ENCODE measurements at places on chromosomes 3 and 15.
A peak's percentile ranks its signal among the peaks of the same experiment; 100 is the strongest.

DNA sequence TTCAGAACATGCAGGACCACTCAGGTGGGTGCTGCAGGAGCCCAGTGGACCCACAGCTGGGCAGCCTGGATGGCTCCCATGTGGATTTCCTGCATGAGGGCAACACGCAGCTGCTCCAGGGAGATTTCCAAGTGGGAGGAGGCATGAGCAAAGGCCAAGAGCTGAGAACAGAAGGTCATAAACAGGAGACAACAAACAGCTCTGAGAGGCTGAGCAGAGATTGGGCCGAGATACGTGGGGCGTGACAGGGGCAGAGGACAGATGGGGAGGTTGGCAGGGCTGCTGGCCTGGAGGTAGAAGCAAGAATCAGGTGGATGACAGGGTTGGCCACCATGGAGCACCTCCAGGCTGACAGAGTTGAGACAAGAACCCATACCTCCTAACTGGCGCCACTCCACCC lies 2.9 kb downstream of the PHGR1 start:
- no peak for DNase-seq

DNA sequence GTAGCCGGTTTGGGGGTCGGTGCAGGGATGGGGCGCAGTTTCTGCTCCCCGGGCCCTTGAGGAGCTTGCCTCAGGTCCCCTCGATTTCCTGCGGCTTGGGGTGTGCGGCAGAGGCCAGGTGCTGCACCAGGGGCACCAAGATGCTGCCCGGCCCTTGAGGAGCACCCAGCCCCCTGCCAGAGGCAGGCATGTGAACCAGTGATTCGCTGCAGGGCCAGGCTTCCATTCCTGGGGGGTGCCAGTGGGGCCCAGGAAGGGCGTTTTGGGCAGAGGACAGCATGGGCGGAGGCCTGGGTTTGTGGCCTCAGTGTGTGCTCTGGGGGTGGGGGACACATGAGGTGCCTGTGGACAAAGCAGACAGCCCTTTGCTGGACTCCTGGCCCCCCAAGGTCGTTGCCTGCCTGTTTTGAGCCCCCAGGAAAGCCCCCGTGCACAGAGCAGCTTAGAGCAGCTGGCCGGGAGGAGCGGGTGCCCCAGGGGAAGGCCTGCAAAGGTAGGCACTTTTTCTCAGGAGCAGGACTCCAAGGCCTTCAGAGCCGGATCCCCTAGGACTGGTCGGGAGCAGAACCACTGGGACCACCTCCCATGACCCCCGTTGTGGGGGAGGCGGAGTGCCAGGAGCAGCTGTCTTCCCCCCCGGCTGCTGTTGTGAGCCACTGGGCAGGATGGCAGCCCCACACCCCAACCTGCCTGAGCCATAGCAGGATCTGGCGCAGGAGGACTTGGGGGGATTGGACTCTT lies 1.6 kb downstream of the PLXNA1 start:
- DNase-seq = no peak

- no peak for DNase-seq
Measured at GRCh38 chr15:32873284-32874114, 155.7 kb downstream of the GREM1 start.

DNA sequence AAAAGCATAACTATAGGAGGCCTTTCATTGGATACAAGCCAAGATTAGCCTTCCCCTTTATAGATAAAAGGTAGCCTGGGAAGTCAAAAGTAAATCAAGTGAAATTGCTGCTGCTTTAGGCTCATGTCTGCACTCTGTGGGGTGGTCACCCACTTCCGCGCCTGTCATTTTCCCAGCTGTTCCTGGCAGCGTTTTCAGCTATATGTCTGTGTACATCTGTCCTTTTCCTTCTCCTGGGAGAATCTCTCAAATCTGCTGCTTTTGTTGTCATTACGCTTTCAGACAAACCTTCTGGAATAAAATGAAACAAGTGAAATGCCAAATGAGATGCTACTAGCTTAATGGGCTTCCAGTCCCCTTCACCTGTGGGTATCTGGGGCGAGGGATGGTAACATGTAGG lies 211.8 kb downstream of the MCTP2 start:
- DNase-seq = no peak

- no peak for DNase-seq
Measured at GRCh38 chr3:191438150-191438814, 22.7 kb upstream of the PYDC2 start.

DNA sequence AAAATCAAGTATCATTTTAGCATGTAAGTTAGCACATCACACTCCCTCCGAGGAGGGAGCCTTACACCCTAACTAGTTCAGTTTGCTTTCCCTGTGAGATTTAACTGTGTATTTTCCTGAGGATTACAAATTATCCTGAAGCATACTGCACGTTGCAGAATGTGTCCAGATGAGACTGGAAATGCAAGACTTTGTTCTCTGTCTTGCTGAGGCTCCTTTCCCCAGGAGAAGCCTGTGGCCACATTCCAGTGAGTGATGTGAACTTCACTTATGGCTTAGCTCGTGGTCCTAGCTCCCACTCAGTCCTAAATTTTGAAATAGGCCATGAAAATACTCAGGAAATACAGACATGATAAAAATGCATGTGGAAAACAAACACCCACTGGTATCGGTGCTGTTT lies 23.7 kb downstream of the PDZRN3 start:
- DNase-seq = no peak

- no peak for DNase-seq
Measured at GRCh38 chr3:127815641-127816605, 6.4 kb downstream of the MGLL start.

- peak; percentile 2 for DNase-seq
Measured at GRCh38 chr15:69031013-69032001, 16.8 kb downstream of the NOX5 start.

GRCh38 chr3:56291244-56291680 lies 177.0 kb downstream of the ERC2 start:
- no peak for DNase-seq

- no peak for DNase-seq
Measured at GRCh38 chr15:69762373-69763148, 309.9 kb downstream of the RPLP1 start.

- DNase-seq = no peak
Measured at GRCh38 chr3:32641356-32641755, 43.6 kb upstream of the CNOT10 start.

GRCh38 chr3:46212101-46212500 lies 4.0 kb upstream of the CCR1 start:
- DNase-seq = no peak

- no peak for DNase-seq
Measured at GRCh38 chr3:49972656-49973055, 32.7 kb downstream of the RBM6 start.

- no peak for DNase-seq
Measured at GRCh38 chr3:184042617-184043016, 10.2 kb upstream of the HTR3C start.

DNA sequence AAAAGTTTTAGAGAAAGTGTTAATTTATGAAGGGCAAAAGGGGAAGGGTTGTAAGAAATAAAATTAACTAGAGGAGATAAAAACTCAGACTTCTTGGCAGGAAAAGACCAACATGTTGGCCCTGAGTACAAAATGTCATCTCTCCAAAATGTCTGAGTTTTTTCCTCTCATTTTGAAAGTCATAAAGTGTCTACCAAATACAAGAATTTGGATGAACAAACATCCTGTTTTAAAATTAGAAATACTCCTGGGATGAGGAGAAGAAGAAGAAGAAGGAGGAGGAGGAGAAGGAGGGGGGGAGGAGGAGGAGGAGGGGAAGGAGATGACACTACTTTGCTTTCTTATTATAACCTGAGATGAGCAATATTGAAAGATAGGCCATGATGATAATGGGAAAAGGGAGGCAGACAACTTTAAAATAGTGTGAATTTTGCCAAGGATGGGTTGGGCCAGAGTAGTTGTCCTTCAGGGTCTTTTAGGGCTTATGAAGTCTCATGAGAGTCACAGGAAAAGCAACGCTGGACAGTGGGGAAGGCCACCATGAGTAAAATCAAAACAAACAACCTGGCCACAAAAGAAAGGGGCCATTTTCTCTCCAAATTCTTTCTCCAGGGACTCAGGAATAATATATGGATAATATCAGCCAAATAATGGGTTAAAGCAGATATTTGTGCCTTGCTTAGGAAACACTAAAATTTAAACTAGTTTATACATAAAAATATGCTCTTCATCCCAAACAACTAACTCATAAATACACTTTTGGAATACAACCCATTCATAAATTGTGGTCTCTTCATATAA lies 632.9 kb downstream of the EPHA3 start:
- DNase-seq = no peak

DNA sequence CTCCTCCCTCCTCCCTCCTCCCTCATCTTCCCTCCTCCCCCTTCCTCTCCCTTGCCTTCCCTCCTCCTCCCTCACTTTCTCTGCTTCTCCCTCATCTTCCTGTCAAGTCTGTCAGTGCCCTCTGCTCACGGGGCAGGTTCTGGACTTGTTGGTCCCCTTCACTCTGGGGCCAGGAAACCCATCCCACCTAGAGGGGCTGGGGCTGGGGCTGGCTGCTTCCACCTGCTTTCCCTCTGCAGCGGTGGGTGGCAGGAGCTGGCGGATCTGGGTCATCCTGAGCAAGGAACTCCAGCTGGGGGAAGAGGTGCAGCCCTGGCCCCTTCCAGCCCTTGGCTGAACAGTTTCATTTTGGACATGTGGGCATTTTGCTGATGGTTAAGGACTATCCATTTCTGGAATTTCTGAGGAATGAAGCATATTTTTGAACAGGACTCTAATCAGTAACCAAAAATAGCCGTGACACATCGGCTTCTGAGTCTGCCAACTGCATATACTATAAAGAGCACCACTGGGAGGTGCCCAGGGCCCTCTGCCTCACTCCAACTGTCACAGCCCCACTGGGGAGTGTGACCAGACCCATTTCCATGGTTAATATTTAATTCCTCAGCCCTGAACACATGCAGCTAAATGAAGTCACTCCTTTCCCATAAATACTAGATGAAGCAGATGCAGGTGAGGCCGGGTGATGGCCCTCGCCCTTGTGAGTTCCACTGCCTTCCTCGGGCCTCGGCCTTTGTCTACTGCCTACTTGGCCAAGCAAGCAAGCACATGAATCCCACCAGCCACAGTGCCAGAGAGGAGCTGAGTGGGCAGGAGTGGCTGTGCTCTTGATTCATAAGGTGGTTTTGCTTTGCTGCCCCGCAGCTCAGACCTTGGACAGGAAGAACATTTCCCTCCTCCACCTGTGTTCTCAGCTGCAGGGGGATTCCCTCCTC lies 39.8 kb downstream of the CHDH start:
- DNase-seq = no peak

DNA sequence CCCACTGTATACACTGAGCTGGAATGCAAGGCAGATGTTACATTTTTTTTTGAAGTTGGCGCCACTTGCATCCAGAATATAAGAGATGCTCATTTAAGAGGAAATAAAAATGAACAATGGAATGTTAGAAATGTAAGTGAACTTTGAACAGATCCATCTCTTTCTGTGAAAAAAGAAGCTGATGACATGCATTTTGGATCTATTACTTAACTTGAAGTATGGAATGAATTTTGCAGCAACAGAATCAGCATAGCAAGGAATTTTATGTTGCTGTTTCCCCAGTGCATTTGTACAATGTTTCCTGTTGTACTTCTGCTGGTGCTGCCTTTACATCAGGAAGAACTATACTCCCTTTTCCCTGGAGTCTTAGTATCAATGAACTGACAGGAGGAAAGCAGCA lies 178.2 kb downstream of the LSAMP start:
- DNase-seq = no peak

- no peak for DNase-seq
Measured at GRCh38 chr3:13863382-13863952, 16.4 kb downstream of the WNT7A start.

- DNase-seq = peak; percentile 42
Measured at GRCh38 chr3:53195602-53196574, 34.9 kb downstream of the PRKCD start.

DNA sequence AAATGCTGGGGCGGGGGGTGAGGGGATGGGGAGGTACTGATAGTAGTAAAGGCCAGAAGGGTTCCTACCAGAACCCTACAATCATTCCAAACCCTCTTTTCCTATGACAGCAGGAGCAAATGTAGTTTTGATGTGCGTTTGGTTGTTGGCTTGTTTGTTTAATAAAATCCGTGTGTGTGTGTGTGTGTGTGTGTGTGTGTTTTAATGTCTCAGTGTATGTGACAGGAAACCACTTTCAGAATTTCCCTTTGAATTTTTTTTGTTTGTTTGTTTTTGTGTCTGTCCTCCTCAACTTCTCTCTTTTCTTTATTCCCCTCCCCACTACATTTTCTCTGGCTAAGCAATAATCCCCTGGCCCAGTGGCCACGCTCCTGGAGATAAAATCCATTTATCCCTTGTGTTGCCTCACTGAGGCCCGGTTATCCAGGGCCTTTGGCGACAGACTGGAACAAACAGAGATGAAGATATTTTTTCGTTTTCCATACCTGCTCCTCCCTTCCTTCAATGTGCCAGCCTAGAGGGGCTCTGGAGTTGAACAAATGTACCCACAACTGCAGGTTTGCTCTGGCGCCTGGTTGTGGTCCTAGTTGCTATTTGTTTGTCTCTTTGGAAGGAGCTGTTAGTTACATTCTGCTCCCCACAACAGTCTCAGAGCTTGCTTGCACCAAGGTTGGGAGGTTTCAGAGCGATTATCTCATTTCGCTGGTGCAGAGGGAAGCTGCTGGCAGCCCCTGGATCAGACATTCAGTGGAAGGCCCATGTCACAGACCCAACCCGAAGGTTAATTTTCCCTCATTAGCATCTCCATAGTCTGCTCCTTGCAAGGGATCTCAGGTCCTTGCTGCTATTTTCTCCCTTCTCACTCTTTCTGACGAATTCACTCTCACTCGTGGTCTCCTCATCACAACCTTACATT lies 17.9 kb downstream of the NR2F2 start:
- DNase-seq = no peak

GRCh38 chr3:55491296-55491816 lies 4.2 kb upstream of the WNT5A start:
- no peak for DNase-seq

DNA sequence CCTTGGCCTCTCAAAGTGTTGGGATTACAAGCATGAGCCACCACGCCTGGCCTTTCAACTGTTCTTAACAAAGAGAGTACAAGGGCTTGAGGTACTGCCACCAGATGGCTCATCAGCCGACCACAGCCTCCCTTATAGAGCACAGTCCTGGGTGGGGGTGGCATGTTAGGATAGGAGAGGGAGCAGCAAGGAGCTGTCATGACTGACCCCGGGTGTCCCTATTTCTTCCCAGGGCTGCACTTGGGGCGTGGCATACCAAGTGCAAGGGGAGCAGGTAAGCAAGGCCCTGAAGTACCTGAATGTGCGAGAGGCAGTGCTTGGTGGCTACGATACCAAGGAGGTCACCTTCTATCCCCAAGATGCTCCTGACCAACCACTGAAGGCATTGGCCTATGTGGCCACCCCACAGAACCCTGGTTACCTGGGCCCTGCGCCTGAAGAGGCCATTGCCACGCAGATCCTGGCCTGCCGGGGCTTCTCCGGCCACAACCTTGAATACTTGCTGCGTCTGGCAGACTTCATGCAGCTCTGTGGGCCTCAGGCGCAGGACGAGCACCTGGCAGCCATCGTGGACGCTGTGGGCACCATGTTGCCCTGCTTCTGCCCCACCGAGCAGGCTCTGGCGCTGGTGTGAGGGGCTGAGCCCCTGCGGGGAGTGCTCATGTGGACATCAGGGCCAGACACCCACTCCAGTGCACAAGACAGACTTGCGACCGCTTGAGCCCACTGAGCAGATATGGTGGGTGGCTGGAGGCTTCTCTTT lies 2.1 kb downstream of the CHAC1 start:
- DNase-seq = no peak
